Fibroblast of the aortic adventitia (primary cell): ENCODE measurements at places on chromosomes 12 and 14. TPM values are rescaled to one million over a fixed set of nuclear protein-coding genes. Genes with fewer than 3 reads are reported as not detected.

DNA sequence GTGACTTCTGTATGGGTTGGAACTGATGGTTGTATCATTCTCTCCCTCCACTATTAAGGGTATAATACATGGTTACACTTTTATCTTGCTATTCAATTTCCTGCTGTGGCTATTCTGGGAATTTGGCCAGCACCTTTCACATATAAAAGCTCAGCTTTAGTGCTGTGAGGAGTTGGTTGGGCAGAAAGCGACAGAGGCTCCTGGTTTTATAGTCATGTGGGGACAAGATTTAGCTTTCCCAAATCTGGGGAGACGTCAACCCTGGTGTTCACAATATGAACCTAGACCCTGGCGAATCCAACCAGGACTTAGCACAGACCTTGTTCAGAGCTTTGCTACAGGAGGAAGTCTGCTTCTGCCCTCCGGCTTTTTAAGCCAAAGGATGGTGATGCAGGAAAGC is 36.5 kb downstream of the FOS start:
- peak; percentile 84 for DNase-seq

GRCh38 chr12:122886851-122887818 is 8.8 kb downstream of the VPS37B start:
- DNase-seq: no peak

DNA sequence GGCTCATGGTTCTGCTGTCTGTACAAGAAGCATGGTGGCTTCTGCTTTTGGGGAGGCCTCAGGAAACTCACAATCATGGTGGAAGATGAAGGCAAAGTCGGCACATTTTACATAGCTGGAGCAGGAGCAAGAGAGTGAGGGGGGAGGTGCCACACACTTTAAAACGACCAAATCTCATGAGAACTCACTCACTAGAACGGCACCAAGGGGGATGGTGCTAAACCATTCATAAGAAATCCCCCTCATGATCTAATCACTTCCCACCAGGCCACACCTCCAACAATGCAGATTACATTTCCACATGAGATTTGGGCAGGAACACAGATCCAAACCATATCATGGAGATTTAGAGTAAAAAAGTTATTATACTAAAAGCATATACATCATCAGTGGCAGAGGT is 13.6 kb upstream of the LEMD3 start:
- DNase-seq: no peak

DNA sequence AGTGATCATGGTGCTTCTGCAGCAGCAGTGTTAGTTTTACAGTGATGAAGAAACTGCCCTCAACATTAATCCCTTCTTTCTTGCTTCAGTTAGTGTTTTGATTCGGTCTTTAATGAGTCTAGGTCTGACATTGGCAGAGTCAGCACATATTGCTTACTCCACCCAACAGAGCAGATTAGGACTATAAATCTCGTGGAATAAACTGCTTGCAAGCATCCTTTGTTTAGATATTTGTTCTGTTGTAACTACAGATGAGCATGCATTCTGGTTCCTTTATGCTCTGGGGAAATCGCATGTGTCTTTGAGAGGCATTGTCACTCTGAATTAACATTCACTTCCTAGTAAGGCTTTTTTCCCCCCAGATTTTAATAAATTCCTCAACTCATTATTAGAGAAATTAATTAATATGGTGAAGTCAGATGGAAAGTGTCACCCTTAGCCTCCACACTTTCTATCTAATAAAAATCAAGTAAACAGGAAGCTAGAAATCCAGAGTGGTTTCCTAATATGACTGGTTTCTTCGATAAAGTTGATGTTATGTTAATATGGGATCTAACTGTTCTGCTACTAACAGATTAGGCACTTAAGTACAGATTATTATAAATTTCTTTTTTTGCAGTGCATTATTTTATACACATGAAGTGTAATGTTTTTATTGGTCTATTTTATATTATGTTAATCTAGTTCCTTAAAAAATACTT is 86.2 kb upstream of the SSTR1 start:
- no peak for DNase-seq

DNA sequence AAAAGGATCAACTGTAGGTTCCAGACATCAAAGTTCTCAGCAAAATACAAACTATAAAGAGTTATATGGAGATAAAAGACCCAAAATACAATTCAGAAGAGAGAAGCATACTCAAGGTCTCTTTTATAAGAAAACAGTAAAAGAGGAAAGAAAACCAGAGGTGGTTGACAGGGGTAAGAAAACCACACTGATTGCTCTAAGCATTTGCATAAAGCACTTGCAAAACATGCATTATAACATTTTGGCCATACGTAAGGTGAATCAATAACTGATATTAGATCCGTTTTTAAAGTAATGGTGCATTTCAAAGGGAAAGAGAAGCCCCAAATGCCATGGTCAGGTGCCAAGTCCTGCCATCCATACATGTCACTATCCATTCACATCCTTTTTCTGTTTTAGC is 5.9 kb downstream of the DDHD1 start:
- DNase-seq: no peak

- no peak for DNase-seq
Measured at GRCh38 chr12:131994589-131994988, 44.8 kb downstream of the EP400 start.

- DNase-seq: no peak
Measured at GRCh38 chr14:33958605-33959226, 7.8 kb upstream of the EGLN3 start.

DNA sequence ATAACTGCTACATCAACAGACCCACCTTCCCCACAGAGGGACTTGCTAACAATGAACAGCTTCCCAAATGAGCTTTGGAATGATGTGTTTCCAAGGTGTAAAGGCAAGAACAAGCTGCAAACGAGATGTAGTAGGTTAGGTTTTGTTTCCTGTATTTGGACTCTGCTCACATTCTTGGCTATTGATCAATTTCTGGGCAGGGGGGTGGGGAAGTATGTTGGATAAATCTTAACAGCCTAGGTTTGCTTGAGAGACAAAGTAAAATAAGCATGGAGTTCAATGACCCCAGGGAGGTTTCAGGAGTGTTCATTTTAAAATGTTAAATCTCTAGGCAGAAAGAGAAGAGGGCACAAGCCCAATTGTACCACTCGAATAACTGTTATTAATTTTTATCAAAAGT is 146.6 kb downstream of the DPY19L2 start:
- no peak for DNase-seq

- DNase-seq: no peak
Measured at GRCh38 chr12:118417942-118418341, 41.6 kb downstream of the SUDS3 start.

DNA sequence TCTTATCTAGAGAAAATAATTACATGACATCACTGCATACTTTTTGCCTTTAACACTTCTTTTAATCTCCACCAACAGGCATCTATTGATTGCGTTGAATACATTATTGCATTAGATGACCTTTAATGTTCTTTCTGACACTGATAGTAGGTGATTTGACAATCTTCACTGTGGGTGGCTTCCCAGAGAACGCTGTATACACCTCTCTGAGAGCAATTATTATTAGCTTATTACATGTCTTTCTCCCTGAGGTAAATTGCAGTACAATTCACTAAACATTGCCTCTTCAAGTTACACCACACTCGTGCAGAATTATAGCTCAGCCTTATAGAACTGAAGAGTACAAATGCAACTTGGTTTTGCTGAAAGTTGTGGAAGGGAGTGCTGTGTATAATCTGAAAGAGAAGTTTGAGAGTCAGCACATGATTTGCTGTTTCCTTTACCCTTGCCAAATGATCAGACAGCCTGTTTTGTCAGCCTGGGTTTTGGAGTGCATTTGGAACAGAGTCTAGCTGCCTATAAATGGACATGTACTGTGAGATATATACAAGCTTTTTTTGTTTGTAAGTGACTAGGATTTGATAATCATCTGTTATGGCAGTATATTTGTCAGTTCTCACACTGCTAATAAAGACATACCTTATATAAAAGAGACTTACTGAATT is 369.2 kb downstream of the CCER1 start:
- peak; percentile 1 for DNase-seq

DNA sequence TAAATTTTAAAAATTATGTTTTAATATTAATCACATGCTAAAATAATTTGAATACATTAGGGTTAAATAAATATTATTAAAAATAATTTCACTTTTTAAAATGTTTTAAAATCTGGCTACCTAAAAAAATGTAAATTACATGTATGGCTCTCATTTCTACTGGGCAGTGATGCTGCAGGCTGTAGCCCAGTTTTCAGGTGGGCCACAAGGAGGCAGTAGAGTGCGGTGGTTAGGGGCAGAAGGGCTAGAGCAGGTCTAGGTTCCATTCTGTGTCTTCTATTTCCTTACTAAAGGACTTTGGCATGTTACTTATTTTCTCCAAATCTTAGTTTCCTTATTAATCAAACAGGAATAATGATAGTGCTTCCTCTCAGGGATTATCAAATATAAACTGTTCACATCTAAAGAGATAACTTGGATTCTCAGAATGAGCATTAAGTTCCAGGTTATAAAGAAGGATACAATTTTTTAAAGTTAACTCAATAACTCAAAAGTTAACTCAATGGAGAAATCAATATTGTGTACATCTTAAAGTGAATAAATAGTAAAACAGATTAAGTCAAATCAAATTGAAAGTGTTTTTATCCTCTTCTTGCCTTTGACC is 54.9 kb upstream of the OVCH1 start:
- DNase-seq: peak; percentile 69

GRCh38 chr14:23078692-23079116 is 16.2 kb downstream of the ACIN1 start:
- peak; percentile 97 for DNase-seq

- DNase-seq: no peak
Measured at GRCh38 chr14:76762411-76763095, 1.3 kb downstream of the VASH1 start.

DNA sequence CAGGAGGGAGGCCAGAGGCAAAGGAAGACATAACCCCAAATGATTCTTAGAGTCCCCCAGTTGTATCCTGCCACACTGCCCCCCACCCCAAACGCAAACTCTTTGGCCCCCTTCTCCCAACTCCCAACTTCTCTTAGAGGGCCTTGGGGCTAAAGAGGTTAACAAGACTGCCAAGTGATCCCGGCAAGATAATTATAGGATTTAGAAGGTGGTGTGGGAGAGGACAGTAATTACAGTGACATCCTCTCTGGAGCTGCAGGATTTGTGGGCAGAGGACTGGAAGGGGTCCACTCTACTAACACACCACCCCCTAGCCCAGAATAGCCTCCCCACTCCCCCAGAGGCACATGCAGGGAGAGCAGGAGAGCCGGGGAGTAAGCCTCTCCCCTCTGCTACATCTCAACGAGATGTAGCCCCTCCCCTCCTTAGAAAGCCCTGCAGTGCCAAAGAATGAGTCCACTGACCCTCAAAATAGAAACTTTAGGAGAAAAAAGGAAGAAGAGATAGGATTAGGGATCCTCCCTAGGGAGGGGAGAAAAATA is 5.3 kb upstream of the GDF11 start:
- no peak for DNase-seq

GRCh38 chr12:95326445-95326844 is 108.8 kb downstream of the VEZT start:
- peak; percentile 83 for DNase-seq

- no peak for DNase-seq
Measured at GRCh38 chr12:72197790-72198189, 74.4 kb upstream of the TRHDE start.

DNA sequence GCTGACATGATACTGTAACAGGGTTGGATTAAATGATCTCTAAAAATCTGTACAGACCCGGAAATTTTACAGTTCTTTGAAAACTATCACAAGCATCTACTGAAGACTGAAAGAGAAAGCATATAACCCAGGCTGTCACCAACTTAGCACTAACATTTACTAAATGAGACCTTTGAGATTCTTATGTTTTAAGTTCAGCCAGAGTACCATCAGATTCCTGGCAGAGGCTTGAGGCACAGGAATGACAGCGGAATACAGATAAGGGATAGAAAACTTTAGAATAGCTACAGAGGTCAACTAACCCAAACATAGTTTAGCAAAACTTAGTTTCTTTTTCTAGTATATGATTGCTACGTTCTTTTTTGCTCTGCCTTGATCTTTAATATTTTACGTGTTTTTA is 91.6 kb upstream of the FERMT2 start:
- DNase-seq: peak; percentile 88

- no peak for DNase-seq
Measured at GRCh38 chr12:106305376-106305775, 2.8 kb downstream of the TCP11L2 start.

- no peak for DNase-seq
Measured at GRCh38 chr12:127411166-127411915, 855.6 kb upstream of the TMEM132C start.

GRCh38 chr12:117141097-117141898 is 42.1 kb upstream of the TESC start:
- DNase-seq: no peak

- DNase-seq: no peak
Measured at GRCh38 chr14:102570334-102570995, 22.0 kb upstream of the RCOR1 start.

- DNase-seq: no peak
Measured at GRCh38 chr14:104788161-104788818, 7.3 kb downstream of the AKT1 start.

DNA sequence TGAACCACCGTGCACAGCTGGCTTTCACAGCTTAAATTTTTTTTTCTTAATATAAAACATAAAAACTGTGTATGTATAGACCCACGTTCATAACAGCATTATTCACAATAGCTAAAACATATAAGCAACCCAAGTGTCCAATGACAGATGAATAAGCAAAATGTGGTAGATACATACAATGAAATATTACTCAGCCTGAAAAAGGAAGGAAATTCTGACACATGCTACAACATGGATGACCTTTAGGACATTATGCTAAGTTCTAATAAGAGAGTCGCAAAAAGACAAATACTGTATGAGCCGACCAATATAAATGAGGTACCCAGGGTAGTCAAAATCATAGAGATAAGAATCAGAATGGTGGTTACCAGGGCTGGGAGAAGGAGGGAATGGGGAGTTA is 13.8 kb upstream of the YY1 start:
- no peak for DNase-seq

GRCh38 chr12:89348894-89349699 is 3.2 kb downstream of the DUSP6 start:
- no peak for DNase-seq

DNA sequence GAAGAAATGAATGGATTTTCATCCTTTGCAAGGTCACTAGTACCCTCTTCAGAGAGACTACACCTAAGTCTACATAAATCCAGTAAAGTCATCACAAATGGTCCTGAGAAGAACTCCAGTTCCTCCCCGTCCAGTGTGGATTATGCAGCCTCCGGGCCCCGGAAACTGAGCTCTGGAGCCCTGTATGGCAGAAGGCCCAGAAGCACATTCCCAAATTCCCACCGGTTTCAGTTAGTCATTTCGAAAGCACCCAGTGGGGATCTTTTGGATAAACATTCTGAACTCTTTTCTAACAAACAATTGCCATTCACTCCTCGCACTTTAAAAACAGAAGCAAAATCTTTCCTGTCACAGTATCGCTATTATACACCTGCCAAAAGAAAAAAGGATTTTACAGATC is 40.8 kb downstream of the SPATA7 start:
- DNase-seq: peak; percentile 36

The HPD gene
- 1.1 and 1.8 TPM in 2 replicates for total RNA-seq

The EMP1 gene
- total RNA-seq: 19.1 and 244 TPM in 2 replicates

The KRT75 gene
- total RNA-seq: not detected in 2 replicates

The RAB15 gene
- total RNA-seq: 3.8 and 4.8 TPM in 2 replicates

The TBC1D30 gene
- 0.18 and 0.98 TPM in 2 replicates for total RNA-seq
